Large intestine (tissue), 12 donors: ENCODE measurements at places on chromosomes 7 and 10. TPM values are rescaled to one million over a fixed set of nuclear protein-coding genes. Genes with fewer than 3 reads are reported as not detected.

DNA sequence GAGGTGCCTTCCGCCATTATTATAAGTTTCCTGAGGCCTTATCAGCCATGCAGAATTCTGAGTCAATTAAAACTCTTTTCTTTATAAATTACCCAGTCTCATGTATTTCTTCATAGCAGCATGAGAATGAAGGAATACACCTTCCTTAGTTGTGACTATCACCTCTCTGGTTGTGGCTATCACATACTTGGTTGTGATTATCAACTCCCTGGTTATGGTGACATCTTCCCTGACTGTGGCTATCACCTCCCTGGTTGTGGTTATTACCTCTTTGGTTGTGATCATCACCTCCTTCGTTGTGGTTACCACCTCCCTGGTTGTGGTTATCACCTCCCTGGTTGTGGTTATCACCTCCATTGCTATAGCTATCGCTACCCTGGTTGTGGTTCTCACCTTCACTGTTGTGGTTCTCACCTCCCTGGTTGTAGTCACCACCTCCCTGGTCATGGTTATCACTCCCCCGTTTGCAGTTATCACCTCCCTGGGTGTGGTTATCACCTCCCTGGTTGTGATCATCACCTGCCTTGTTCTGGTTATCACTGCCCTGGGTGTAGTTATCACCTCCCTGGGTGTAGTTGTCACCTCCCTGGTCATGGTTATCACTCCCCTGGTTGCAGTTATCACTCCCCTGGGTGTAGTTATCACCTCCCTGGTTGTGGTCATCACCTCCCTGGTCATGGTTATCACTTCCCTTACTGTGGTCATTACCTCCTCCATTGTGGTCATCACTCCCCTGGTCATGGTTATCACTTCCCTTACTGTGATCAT, 105.9 kb downstream of the GPR26 start:
- H3K27me3 ChIP-seq, result no peaks in the 10 kb centered on the region
- H3K27ac ChIP-seq, result no peak overlapping the region
- H3K4me1 ChIP-seq, result no peaks in the 10 kb centered on the region
- DNase-seq, result no peak
- no peak overlapping the region for H3K4me3 ChIP-seq
- peaks cover 32% of the 10 kb centered on the region for H3K36me3 ChIP-seq

- no peak for DNase-seq
- no peak overlapping the region for H3K27ac ChIP-seq
- no peaks in the 10 kb centered on the region for H3K36me3 ChIP-seq
- H3K4me1 ChIP-seq, result no peaks in the 10 kb centered on the region
- no peaks in the 10 kb centered on the region for H3K27me3 ChIP-seq
These were observed 210.8 kb downstream of the ADAM12 start for GRCh38 chr10:126177417-126178030.

DNA sequence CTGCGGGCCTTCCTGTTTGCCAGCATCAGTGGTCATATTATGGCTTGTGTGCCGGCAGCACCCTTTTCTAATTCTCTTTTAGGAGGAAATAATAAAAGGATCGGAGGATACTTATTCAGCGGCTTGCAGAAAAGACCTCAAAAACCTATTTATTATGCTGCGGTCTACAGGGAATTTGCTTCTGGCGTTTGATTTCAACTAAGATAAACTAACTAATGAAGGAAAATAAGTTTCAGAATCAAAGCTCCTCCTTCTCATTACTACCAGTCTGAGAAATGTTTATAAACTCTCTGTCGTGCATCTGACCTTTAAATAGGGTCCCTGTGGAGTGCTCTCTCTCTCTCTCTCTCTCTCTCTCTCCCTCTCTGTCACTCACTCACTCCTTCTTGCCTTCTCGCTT, 335.0 kb upstream of the GLI3 start:
- no peaks in the 10 kb centered on the region for H3K27me3 ChIP-seq
- H3K4me3 ChIP-seq, result no peak overlapping the region
- no peaks in the 10 kb centered on the region for H3K36me3 ChIP-seq
- no peak overlapping the region for H3K27ac ChIP-seq
- no peaks in the 10 kb centered on the region for H3K4me1 ChIP-seq

DNA sequence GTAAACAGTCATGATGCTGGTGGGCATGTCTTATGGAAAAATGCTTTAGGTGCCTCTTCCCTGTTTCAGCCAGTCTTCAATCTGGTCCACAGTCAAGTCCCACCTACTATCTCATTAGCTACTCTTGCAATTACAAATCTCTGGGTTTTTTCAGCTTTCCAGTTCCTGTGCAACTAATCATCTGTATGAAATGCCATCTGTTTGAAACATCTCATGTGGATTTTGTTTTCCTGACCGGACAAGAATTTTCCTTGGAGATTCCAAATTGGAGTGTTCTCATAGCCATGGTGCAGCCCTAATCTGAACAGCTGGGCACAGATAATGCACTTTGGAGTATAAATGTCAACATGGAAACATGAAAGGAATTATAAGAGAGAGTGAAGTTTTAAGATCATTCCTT, 41.3 kb upstream of the CALN1 start:
- H3K4me1 ChIP-seq, result no peaks in the 10 kb centered on the region
- H3K27me3 ChIP-seq, result no peaks in the 10 kb centered on the region
- DNase-seq, result no peak
- H3K4me3 ChIP-seq, result no peak overlapping the region

- no peaks in the 10 kb centered on the region for H3K27me3 ChIP-seq
- peaks cover 21% of the 10 kb centered on the region for H3K4me1 ChIP-seq
- no peak overlapping the region for H3K4me3 ChIP-seq
These were observed 2.8 kb upstream of the BCL7B start for GRCh38 chr7:73560109-73560835.

DNA sequence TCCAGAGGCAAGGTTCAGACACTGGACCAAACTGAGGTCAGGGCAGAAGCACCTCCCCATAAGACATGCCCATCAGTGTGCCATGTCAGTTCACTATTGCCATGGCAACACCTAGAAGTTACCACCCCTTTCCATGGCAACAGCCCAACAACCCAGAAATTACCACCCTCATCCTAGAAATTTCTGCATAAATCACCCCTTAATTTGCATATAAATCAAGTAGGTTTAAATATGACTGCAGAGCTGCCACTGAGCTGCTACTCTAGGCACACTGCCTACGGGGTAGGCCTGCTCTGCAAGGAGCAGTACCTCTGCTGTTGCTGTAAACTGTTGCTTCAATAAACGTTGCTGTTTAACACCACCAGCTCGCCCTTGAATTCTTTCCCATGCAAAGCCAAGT, 12.7 kb downstream of the STEAP2 start:
- H3K4me1 ChIP-seq, result peaks cover 3% of the 10 kb centered on the region
- no peaks in the 10 kb centered on the region for H3K27me3 ChIP-seq
- H3K27ac ChIP-seq, result no peak overlapping the region
- H3K36me3 ChIP-seq, result peaks cover 2% of the 10 kb centered on the region
- no peak for DNase-seq

DNA sequence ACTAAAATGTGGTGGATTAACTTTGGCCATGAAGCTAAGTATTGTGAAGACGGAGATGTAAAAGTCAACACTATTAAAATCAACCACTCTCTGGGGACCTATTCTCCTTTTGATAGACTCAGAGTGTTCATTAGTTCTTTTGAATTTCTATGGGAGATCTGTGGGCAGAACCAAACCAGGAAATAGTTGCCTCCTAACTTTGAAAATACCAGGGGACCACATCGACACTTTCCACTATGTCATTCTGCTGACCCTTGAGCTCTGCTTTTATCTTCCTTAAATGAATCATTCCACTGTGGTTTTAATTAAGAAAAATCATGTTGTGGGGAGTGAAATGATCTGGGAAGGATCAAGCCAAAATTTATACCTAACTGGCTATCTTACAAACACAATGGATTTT, 960.5 kb downstream of the GATA3 start:
- no peak for DNase-seq
- H3K27ac ChIP-seq, result no peak overlapping the region
- no peaks in the 10 kb centered on the region for H3K36me3 ChIP-seq
- H3K27me3 ChIP-seq, result no peaks in the 10 kb centered on the region

- H3K27me3 ChIP-seq, result peaks cover 33% of the 10 kb centered on the region
- H3K27ac ChIP-seq, result no peak overlapping the region
- no peak overlapping the region for H3K4me3 ChIP-seq
- H3K4me1 ChIP-seq, result no peaks in the 10 kb centered on the region
- H3K36me3 ChIP-seq, result no peaks in the 10 kb centered on the region
These were observed 134.0 kb downstream of the PAXIP1 start for GRCh38 chr7:154868921-154869320.

GRCh38 chr7:2613098-2613930, 18.5 kb upstream of the TTYH3 start:
- H3K4me1 ChIP-seq, result peaks cover 57% of the 10 kb centered on the region
- DNase-seq, result peak; percentile 70
- peak overlapping the region; percentile 77 for H3K27ac ChIP-seq
- peaks cover 9% of the 10 kb centered on the region for H3K36me3 ChIP-seq
- no peak overlapping the region for H3K4me3 ChIP-seq
- H3K27me3 ChIP-seq, result no peaks in the 10 kb centered on the region

DNA sequence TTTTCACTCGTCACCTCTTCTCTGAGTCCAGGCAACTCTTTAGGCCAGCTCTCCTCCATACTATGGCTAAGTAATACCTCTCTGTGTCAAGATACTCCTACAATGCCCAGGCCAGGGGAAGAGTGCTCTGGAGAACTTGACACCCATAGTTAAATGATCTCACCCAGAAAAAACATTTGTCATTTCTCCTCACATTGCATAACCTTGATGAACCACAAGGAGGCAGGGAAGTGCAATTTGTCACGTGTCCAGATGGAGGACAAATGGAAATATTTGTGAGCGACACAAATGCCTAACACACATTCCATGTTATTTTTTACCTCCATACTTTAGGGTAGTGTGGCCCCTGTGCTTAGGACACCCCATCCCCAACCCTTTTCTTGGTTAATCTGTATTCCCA, 78.3 kb downstream of the HTR7 start:
- no peaks in the 10 kb centered on the region for H3K27me3 ChIP-seq
- H3K4me3 ChIP-seq, result no peak overlapping the region
- no peak for DNase-seq
- no peak overlapping the region for H3K27ac ChIP-seq
- H3K36me3 ChIP-seq, result no peaks in the 10 kb centered on the region
- H3K4me1 ChIP-seq, result no peaks in the 10 kb centered on the region

- no peaks in the 10 kb centered on the region for H3K27me3 ChIP-seq
- H3K27ac ChIP-seq, result no peak overlapping the region
- H3K36me3 ChIP-seq, result no peaks in the 10 kb centered on the region
- no peak for DNase-seq
- no peak overlapping the region for H3K4me3 ChIP-seq
- peaks cover 23% of the 10 kb centered on the region for H3K4me1 ChIP-seq
These were observed 154.5 kb downstream of the SGMS1 start for GRCh38 chr10:50469288-50469687.

Gene PDE6C
- 0.55 TPM for polyA plus RNA-seq

Gene HOXA1
- 1.5 TPM for polyA plus RNA-seq

Gene RBM20
- 0.96 TPM for polyA plus RNA-seq

Gene CNNM2
- polyA plus RNA-seq, result 12.5 TPM

Gene CTAGE15
- 5.2 TPM for polyA plus RNA-seq

Gene TEX36
- 0.07 TPM for polyA plus RNA-seq

Gene SUN3
- polyA plus RNA-seq, result not detected
